Hepatic stellate cell (primary cell): ENCODE measurements at places on chromosomes 13 and 19.
A peak's percentile ranks its signal among the peaks of the same experiment; 100 is the strongest.

GRCh38 chr13:33634546-33634982, 183.4 kb upstream of the RFC3 start:
- no peak for DNase-seq

DNA sequence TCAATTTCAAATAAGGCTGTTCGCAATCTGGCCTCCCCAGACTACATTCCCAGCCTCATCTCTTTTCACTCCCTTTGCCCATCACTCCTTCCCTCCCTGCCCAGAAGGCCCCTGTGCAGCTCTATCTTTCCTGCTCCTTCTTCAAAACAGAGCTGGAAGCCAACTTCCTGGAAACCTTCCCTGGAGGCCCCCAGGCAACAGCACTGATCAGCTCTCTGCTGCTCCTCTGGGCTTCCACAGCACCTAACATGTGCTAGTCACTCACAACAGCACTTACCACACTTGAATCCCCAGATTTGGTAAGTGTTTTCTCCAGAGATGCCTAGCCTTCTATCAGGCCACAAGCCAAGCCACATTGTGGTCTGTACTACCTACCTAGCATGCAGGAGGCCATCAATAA, 9.5 kb downstream of the SMAD9 start:
- no peak for DNase-seq

- no peak for DNase-seq
These were observed 6.3 kb downstream of the NHLRC3 start for GRCh38 chr13:39044536-39044935.

- DNase-seq, result no peak
These were observed 5.9 kb upstream of the ARGLU1 start for GRCh38 chr13:106573868-106574267.

DNA sequence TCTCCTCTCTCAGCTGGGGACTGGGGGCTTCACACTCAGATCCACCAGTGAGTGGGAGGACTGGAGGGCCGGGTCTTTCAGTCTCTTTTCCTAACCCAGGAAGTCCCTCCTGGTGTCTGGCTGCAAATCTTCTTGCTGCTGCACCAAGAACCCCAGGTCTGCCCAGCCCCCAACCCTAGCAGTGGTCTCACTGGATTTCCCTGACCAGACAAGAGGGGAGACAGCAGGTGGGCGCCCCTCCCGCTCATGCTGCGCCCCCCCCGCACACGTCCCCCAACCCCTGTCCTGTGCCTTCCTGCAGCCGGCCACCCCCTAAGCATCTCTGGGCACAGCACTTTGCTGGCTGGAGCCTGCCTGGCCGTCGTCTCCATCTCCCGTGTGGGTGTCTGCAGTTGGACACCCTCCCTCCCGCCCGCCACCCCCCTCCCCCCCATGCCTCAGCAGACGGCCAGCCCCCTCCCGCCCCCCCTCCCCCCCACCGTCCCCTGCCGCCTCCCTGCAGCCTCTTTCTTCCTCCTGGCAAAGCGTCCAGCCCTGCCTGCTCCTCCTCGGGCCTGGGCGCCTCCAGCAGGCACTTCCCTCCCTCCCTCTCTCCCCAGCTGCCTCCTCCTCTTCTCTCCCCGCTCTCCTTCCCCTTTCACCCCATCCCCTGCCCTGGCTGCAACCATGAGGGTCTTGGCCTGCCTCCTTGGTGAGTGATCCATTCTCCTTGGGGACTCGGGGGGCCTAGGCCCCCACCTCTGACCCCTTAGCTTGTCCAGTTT, at the start of gene SSC5D:
SSC5D (plus strand) TSS at position 513 of the 764 bp plus-strand sequence; CDS start at position 667, 154 bp downstream.
- peak; percentile 69 for DNase-seq

- DNase-seq, result no peak
These were observed 127.0 kb downstream of the UGGT2 start for GRCh38 chr13:95926231-95926630.

- DNase-seq, result no peak
These were observed 11.1 kb upstream of the ZNF235 start for GRCh38 chr19:44315883-44316282.

- DNase-seq, result no peak
These were observed 95.7 kb downstream of the GPR12 start for GRCh38 chr13:26664876-26665275.

DNA sequence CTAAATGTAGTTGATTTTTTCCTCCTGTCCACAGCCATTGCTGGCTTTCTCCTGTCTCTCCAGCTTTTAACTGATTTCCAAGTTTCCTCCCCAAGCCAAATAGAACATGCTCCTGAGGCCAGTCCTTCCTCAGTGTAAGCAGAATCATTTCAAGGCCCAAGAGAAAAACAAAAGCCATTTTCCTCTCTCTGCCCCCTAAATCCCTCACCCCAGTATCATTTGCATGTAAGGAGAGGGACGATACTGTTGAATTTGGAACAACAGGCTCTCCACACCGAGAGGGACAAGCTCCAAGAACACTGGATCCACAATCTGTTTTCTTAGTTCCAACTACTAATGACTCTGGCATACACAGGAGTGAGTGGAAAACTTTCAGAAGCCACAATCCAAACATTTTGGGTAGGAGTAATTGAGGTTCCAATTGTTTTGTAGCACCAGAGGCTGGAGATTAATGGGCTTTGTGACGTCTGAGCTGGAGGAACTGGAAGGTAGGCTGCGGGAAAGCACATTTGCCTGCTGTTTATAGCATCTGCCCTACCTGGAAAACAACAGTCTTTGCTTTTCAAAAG, 156.8 kb downstream of the FLT1 start:
- DNase-seq, result no peak

GRCh38 chr13:83220241-83220640, 662.0 kb downstream of the SLITRK1 start:
- no peak for DNase-seq

GRCh38 chr19:29508181-29508580, 17.6 kb upstream of the VSTM2B start:
- DNase-seq, result no peak

GRCh38 chr13:101230271-101230890, 185.9 kb downstream of the NALCN start:
- no peak for DNase-seq

GRCh38 chr13:76730220-76730619, 156.0 kb downstream of the KCTD12 start:
- DNase-seq, result no peak

DNA sequence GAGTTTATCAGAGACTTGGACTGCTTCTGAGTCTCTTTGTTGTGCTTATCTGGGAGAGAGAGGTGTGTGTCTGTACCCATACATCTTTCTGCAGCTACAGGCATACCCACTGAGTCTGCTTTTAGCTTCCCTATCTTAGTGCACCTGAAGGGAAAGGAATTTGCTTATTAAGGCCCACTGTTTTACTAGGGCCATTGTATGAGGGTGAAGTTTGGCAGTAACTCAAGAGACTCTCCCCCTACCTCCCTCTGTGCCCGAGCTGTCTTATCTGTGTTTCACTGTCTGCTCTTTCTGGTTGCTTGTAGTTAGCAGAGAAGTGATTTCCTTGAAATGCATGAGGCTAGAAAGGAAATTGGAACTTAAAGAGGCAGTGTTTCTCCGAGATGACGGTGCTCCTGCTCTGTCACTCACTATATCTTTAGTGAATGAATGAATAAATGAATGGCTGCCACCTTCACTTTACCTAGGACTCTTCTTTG, 678 bp upstream of the CD33 start:
- DNase-seq, result no peak

DNA sequence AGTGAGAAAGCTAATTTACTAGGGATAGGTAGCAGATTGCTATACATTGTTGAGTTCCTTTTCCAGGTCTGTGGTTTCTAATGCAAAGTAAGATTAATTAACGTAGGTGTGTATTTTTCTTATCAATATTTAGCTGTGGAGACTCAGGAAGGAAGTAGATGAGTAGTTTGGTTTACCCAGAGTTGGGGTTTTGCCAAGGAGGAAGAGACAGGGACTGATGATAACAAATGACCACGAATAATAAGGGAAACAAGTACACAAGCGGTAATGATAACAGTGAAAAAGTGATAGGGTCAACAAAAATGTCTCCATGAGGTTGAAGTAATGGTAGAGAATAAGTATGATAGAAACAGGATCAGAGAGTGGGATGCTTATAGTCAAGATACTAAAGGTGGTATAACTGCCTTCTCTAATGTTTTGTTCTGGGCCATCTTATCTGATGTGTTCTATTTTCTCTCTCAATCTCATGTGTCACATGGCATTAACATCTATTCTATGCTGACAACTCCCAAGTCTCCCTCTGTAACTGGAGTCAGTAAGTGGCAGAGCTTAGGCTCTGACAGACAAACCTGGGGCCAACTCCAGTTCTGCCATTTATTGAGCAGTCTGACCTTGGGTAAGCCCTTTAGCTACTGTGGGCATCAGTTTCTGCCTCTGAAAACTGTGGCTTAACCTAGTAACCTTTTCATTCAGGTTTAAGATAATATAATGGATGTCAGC, 8.8 kb downstream of the OBI1 start:
- DNase-seq, result no peak

DNA sequence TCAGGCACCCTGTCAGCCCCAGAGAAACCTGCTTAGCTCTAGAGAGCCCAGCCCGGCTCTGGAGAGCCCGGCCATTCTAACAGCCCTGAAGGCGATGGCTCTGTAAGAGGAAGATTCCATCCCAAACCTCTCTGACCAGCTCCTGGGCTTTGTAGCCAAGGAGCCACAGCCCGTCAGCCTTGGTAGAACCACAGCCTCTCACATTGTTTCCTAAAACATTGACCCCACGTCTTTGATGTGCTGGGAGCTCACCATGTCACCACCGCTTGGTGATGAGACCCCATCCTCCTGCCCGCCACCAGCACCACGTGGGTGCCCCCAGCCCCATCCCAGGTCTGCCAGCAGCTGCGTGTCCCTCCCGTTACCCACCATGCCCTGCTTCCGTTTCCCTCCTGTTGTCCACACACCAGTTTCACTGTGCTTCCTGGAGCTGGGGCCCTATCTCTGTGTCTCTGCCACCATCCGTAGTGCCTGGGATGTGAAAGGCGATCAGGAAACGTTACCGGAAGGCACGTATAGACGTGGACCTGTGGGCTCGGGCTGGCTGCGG, 94.2 kb upstream of the MCF2L start:
- no peak for DNase-seq

- no peak for DNase-seq
These were observed 11.2 kb upstream of the KLF12 start for GRCh38 chr13:74145249-74145975.

DNA sequence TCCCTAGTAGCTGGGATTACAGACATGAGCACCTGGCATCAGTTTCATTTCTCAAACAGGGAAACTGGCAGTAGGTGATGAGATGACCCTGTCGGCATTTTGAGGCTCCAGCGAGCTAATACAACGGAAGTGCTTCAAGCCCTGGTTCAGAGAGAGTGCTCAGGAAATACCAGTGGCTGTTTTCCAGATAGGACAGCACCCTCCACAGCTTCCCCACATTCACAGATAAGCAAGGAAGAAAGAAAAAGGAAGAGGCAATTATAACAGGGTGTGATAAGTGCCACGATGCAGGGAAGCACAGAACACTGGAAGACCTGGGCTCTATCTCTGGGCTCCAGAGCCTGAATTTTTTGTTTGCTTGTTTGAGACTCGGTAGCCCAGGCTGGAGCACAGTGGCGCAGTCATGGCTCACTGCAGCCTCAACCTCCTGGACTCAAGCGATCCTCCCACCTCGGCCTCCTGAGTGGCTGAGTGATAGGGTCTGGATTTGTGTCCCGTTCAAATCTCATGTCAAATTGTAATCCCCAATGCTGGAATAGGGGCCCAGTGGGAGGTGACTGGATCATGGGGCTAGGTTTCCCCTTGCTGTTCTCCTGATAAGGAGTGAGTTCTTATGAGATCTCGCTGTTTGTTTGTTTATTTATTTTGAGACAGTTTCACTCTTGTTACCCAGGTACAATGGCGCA, 43.5 kb downstream of the PIN1 start:
- DNase-seq, result no peak

DNA sequence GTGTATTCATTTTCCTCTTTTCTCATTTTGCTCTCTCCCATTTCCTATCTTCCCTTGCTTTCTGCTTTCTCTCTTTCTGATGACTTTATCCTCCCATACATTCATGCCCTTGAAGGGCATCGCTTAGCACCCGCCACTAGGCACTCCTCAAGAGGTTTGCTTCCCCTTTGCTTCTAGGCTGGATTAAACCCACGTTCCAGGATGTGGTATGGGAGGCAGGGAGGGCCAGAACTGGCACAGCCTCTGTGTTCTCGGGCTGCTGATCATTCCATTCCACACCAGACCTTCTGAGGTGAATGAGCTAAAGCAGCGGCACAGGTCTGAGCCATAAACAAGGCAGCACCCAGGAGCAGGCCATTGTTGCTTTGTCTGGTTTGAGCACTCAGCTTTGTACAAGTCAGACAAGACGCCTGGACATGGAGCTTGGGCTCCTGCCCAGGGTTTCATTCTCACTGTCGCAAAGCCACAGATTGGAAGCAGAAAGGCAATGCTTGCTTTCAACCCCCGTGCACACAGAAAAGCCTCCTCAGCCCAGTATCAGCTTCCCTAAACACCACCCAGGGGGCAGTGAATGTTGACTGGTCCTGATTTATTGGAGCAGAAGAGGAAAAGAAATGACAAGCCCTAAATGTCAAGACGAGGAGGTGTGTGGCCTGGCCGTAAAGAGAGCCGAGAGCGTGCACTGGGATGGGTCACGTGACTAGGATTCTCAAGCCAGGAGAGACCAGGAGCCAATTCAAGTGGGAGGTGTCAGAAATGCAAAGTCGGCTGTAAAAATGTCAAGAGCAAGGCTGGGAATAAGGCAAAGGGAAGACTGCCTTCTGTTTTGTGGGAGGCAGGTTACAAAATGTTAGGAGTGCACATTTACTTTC, 218.0 kb upstream of the SERP2 start:
- no peak for DNase-seq

GRCh38 chr13:47420568-47420967, 523.7 kb upstream of the HTR2A start:
- no peak for DNase-seq

DNA sequence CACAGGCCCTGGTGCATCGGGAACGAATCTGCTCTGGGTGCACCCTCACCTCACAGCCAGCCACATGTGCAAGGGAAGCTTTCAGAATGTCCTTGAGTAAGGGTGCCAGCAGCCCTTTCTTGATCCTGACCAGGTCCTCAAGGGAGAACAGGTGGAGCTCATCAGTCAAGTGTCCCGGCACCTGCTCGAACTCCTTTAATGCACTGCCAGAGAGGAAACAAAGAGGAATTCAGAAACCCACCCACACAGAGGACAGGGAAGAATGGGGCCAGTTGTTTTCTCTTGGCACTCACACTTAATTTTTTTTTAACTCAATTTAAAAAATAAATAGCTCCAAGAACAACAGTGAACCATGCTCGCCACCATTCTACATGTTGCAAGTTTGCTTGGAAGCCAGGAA, 41.7 kb downstream of the RUBCNL start:
- DNase-seq, result no peak

DNA sequence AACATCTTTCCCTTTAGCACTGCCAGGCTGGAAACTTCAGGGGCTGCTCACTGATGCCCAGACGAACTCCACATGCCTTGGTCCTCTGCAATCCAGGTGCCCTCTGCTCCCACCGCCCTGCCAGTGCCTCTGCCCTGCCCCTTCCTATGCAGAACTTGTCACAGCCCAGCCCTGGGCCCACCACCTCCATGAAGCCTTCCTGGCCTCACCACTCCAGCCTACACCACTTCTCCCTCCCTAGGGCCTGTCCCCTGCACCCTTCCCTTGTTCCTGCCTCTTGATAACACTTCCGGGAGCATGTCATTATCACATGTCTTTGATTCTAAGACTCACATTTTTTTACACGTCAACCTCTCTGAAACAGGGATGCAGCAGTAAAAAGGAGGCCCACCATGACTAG, 627.2 kb downstream of the UQCRFS1 start:
- no peak for DNase-seq

GRCh38 chr19:572743-573518, 535 bp downstream of the BSG start:
- peak; percentile 85 for DNase-seq
